ENCODE measurements at places on chromosomes 4 and X. TPM values are rescaled to one million over a fixed set of nuclear protein-coding genes. Genes with fewer than 3 reads are reported as not detected.

DNA sequence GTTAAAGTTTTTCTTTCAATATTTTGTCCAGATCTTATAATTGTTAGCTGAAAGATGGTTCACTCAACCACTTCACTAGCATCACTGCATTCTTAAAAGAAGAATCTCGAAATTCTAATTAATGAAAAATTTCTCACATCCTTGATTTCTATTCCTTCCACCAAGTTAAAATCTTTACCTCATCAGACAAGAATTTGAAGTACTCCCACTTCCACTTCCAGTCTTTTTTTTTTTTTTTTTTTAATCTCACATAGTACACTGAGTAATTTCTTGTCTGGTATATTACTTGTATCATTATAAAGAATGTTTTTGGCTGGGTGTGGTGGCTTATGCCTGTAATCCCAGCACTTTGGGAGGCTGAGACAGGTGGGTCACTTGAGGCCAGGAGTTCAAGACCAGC is 73.2 kb downstream of the FBXW7 start:
- peaks cover 19% of the 10 kb centered on the region for H3K4me1 ChIP-seq
- H3K4me3 ChIP-seq: no peak overlapping the region
- no peak for DNase-seq
- peak overlapping the region; percentile 21 for H3K27ac ChIP-seq
- no peaks in the 10 kb centered on the region for H3K36me3 ChIP-seq

DNA sequence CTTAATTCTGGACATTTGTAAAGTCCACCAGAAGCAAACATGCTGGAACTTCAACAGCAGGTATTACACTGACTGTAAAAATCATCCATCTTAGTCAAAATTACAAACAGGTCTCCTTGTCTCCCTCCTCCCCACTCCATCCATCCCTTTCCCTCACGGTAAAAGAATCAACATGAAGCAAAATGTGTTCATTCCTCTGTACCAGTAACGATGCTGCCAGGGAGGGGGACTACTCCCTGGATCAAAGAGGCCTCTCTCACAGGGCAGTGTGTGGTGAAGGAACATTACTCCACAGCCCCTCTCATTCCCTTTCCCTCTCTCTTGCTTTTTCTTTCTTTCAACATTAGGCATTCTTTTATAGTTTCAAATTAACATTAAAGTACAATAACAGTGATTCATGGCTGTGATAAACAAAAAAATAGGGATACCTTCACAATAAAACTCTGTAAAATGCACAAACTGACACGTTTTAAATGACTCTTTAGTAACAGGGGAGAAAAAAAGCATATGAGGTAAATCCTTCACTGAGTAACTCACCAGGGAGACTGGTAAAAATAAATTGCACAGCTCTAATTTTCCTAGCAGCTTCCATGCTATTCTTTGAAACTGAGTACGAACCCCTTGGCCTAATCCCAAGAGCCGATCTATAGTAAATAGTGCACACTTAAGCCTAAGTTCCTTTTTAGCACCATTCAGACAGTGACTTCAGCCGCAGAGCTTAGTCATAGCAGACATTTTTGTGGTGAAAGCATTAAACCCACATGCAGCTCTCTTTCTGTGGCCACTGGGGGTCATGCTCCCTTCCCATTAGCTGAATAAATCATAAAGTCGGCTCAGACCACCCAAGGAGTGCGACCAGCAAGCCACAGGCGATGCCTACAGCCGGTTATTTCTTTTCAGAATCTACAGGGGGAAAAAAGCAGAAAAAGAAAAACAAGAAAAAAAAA is 215.6 kb upstream of the GYPA start:
- peaks cover 33% of the 10 kb centered on the region for H3K27me3 ChIP-seq
- H3K36me3 ChIP-seq: no peaks in the 10 kb centered on the region
- DNase-seq: peak; percentile 73
- H3K4me3 ChIP-seq: peak overlapping the region; percentile 36
- peak overlapping the region; percentile 28 for H3K27ac ChIP-seq

DNA sequence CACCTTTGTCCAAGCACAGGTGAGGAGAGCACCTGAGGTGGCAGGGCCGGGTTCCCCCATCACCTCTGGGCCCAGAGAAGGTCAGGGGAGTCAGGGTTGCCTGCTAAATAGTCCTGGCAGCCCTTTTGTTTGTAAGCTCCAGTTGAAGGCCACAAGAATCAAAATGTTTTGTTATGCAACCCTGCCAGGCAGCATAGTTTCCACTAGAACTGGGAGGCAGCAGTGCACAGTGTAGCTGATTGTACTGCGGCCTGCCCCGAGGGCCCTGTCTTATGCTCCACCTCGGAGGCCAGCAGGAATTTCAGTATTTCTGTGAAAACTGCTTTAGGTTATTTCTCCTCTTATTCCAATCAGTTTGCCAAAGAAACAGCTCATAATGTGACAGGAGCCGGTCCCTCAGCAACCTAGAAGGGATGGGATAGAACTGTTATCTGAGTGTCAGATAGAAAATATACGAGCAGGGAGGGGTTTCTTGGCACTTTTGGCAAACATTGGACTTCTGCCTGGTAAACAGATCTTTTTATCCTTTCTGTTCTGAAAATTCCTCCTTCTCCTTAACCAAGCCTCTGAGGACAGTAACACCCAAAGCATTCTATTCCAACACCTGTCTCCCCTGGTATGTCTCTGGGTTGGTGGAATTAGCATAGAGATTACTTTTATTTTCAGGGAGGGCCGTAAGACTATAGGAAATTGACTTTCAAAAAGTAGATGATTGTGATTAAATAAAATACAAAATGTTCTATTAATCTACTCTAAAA is 93.6 kb downstream of the LNX1 start:
- H3K4me1 ChIP-seq: peaks cover 17% of the 10 kb centered on the region
- H3K4me3 ChIP-seq: no peak overlapping the region
- no peak for DNase-seq
- H3K36me3 ChIP-seq: no peaks in the 10 kb centered on the region
- H3K27me3 ChIP-seq: no peaks in the 10 kb centered on the region
- H3K27ac ChIP-seq: peak overlapping the region; percentile 0

Gene CSAG3
- 0.40 TPM for total RNA-seq

- DNase-seq: no peak
- no peaks in the 10 kb centered on the region for H3K36me3 ChIP-seq
- H3K4me1 ChIP-seq: peaks cover 8% of the 10 kb centered on the region
- peak overlapping the region; percentile 54 for H3K4me3 ChIP-seq
- peak overlapping the region; percentile 64 for H3K27ac ChIP-seq
Measured at GRCh38 chr4:128793859-128794672, 15.4 kb upstream of the JADE1 start.

All from type B pancreatic cell (in vitro differentiated cells).